ENCODE measurements at places on chromosomes 16 and 17.

- no peak for DNase-seq
These were observed 31.4 kb downstream of the GPRC5B start for GRCh38 chr16:19853132-19853741.

DNA sequence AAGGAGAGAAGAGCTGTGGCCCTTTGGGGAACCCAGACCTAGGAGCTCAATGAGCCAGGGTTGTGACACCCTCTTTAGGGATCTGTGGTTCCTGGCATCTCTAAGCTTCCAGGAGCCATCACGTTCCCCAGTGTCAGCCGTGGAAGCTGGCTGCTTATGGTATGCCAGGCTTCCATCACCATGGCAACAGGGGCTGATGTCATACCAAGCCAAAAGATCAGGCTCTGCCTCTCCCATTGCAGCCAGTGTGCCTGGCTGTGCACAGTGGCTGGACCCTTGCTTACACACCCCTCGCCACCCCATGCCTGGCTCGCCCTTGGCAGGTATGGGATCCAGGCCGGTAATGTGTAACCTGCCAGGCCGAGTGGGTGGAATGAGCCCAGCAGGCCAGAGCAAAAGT lies 91.1 kb downstream of the SSH2 start:
- DNase-seq, result no peak

DNA sequence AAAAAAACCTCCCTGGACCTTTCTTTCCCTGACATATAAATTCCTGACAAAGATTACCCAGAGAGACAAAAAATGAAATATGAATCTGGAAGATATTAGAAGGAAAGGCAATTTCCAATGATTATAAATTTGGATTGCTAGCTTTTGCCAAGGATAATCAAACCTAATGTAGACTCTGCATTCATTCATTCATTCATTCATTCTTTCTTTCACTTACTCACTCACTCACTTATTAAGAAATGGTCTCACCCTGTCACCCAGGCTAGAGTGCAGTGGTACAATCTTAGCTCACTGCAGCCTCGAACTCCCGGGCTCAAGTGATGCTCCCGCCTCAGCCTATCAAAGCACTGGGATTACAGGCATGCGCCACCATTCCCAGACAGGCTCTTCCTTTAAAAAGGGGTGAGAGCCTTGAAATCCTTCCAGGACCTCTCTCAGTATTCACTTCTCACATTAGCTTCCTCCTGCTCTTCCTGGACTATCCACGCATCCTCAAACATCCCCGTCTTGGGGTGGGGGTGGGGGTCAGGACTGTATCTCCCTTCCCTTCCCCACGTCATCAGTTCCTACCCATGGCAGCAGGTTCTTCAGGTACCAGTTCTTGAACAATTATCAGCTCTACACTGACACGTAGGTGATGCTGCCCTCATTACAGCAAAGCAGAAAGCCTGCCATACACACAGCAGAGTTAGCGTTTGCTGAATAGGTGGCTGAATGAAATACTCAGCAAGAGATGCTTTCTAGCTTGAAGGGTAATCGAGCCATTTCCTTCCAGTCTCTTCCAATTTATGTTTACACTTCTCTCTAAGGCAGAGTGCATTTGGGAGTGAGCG lies 19.8 kb downstream of the PRPSAP1 start:
- no peak for DNase-seq

GRCh38 chr17:68352041-68352440 lies 60.7 kb downstream of the ARSG start:
- no peak for DNase-seq

GRCh38 chr16:80033783-80034468 lies 433.4 kb upstream of the MAF start:
- DNase-seq, result no peak

DNA sequence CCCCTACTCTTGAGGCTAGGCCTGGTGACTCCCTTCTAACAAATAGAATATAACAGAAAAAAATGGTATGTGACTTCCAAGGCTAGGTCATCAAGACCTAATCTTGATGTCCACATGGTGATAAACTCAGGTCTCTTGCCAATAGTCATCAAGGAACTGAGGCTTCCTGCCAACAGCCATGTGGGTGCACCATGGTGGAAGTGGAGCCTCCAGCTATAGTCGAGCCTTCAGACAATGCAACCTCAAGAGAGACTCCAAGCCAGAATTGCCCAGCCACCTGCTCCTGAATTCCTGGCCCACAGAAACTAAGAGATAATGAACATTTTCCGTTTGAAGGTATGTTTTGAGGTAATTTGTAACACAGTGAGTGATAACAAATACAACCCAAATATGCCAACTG lies 55.9 kb upstream of the SREBF1 start:
- no peak for DNase-seq

- DNase-seq, result no peak
These were observed 266.1 kb downstream of the XYLT1 start for GRCh38 chr16:17204644-17205043.

DNA sequence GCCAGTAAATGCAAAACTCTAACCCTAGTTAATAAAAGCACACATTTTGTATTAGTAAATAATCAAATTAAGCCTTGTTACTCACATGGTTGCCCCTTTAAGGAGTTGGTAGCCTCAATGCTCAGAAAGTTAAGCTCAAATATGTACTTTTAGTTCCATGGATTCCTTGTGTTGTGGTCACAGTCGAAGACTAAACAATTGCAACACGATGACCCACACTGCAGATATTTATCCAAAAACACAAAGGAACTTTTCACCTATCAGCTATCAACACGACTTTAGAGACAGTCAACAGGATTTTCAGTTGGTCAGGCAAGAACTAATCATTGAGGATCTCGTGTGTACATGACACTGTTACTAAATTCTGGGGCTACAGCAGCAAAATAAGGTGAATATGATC lies 47.4 kb upstream of the NUDT7 start:
- no peak for DNase-seq

GRCh38 chr17:59415397-59415796 lies 83.9 kb downstream of the YPEL2 start:
- DNase-seq, result no peak

DNA sequence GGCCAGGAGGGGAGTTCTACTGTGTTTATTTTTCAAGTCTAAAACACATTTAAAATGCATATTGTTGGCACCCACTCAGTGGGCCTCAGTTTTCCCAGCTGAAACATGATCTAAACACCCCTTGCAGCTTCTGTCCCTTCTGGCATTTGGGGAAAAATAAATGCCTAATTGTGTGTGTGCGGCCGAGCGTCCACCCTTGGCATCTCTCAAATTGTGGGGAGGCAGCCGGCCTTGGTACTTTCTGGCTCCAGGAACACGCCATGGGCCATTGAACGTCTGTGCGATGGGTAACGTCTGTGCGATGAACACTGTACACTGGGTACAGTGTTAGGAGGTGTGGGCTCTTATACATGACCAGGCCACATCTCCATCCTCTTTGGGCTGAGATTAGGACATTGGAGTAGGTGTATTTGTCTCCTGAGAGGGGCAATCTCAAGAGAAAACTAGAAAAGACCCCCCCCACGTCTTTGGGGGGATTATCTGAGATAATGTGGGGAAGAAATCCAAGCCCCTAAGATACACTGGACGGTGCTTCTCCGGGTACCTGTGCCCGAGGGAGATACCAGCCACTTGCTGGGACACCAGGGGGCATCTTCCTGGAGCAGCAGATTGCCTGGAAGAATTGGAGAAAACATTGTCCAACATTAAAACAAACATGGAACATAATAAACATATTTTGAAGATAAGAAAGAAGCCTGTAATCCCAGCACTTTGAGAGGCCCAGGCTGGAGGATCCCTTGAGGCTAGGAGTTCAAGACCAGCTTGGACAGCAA lies 54.9 kb downstream of the RAB11FIP4 start:
- DNase-seq, result no peak

DNA sequence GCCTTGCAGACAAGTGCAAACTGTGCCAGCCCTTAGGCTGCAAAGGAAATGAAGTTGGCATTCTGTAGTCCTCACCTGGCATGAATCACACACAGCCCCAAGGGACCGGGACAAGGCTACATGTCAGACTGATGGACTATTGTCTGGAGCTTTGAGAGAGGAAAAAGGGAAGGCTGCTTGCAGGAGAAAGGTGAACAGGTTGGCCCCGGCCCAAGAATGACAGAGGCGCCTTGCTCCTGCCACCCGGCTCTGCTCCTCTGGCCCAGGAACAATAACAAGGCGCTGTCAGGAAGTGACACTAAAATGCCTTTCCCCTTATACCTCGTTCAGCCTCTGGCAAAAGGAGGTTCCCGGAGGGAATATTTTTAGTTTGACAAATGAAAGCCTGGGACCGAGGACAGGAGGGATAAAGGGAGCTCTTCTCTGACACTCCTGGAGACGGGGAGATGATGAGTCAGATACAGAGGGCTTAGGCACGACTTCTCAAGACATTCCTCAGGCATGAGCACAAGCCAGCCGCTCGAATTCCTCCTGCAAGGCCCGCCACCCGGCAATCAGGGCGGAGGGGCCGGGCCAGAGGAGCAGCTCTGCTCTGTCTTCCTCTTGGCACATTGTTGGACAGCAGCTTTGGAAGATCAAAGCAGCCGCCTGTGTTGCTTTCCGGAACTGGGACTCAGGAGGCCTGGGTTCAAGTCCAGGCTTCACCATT lies 105.8 kb downstream of the NOG start:
- no peak for DNase-seq

GRCh38 chr16:89074803-89075688 lies 18.6 kb upstream of the ACSF3 start:
- no peak for DNase-seq

DNA sequence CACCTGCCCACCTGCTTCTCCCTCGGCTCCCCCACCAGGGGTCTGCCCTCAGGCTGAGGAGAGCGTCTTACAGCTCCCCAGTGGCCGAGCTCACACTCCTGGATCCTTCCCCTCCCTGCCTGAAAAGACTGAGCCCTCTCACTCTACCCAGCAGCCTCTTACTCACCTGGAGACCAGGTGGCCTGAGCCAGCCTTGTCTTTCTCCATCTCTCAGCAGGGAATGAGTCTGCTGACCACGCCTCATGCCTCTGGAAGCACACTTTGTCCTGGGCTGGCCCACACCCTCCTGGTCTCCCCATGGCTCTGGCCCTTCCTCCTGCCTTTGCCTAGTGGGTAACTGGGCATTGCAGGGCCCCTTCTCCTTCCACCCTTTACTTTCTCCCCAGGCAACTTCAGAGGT lies 177.2 kb downstream of the ENGASE start:
- no peak for DNase-seq

DNA sequence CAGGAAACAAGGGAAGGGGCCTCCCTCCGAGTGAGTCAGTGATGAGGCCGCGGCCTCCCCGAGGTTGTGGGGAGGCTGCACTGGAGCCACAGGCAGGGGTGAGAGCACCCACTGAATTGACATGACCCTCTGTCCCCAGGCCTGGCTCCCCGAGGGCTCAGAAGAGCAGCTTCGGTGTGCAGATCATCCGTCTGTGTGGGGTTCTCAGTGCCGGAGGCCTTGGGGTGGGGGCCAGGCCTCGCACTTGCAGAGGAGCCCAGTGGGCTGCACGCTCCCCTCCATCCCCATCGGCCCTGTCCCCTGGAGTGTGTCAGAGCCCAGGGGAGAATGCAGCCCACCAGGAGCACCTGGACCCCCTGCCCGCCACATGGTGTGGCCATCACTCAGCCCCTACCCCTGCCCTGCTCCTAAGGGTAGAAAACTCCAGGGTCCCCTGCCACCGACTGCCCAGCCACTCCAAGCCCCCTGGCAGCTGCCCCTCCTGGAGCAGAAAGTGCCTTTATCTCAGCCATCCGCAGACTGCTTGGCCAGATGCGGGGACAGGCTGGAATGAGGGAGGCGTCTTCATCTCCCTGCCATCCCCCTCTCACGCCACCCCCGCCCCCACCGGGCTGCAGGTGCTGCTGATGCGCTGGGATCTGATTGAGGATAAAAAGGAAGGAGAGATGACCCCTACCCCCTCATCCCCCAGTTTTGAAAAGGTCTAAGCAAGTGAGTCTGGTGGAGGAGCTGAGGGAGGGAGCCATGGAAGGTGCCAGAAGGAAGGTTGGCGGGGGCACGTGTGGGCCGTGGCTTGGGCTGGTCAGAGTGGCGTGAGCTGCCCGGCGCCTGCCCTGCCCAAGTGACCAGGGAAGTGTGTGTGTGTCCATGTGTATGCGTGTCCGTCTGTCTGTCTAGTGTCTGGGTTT lies 358.3 kb downstream of the SEC14L1 start:
- DNase-seq, result no peak

DNA sequence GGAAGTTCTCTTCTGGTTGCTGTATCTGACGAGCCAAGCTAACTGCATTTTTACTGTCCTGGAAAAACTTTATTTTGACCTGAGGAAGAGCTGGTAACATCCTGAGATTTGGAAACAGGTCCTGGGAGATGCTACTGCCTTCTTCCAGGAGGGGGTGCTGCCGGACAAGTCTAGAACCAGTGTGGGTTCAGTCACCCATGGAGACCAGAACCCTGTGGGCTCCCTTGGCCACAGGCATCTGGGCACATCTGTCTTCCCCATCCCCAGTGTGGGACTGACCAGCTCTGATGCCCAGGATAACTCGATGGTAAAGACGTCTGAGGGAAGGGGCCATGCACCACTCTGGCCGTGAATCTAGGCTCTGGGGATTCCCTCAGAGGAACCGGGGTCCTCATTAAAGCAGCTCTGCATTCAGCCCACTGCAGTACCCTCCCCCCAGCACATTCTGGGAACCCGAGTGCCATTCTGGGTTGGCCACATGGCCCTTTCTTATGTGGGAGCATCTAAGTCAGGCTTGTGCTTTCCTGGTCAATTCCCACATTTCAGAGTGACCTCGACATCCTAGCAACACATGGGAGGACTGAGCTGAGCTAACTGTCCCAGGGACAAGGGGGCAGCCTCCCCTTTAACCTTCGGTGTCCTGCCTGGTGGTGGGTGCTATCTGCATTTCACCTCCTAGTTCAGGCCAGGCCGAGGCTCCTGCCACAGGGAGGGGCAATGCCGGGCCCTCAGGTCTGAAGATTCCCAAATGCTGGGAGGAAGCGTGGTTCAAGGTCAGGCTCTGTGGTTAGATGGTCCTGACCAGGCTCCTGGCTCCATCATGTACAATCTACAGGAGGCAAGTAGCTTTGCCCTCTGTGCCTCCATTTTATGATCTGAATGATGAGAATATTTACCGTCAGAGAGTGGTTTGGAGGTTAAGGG lies 6.4 kb downstream of the C16orf86 start:
- peak; percentile 21 for DNase-seq

- no peak for DNase-seq
These were observed 27.4 kb upstream of the CCL2 start for GRCh38 chr17:34227707-34228106.

DNA sequence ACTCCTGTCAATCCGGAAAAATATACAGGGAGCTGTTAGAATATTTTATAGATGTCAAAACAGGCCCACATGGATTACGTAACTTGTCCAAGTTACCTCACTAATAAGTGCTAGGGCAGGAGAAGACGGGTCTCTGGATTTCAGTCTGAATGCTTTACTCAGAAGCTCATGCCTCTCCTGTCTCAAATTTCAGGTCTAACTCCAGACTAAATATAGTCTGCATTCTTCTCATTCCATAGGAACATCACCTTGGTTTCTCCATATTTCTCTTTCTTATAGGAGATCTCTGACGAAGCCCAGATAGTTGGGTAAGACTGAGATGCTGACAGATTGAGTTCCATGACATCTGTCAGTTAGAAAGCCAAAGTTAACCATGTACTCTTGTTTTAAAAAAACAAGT lies 174.2 kb downstream of the STX8 start:
- DNase-seq, result no peak

DNA sequence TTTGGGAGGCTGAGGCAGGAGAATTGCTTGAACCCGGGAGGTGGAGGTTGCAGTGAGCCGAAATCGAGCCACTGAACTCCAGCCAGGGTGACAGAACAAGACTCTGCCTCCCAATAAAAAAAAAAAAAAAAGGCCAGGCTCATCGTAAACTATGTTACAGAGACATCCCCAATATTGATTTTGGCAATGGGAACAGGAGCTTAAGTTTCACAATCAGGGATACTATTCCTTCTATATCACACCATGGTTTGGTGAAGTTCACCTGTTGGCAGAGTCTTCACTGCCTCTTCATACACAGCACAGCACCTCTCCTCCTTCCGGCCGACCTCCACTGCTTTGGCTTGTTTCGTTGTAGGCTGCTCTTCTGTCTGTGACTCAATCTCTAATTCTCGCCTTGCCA lies 21.2 kb downstream of the UTP6 start:
- no peak for DNase-seq
